Liver (tissue), 10 donors: ENCODE measurements at places on chromosomes 2 and 18. TPM values are rescaled to one million over a fixed set of nuclear protein-coding genes. Genes with fewer than 3 reads are reported as not detected.

The PPP3R1 gene
- 2.4 TPM for polyA plus RNA-seq

The ADAM17 gene
- 3.3 TPM for polyA plus RNA-seq

The CENPA gene
- polyA plus RNA-seq = 1.2 TPM

The RFX8 gene
- not detected for polyA plus RNA-seq

The VIL1 gene
- 16.4 TPM for polyA plus RNA-seq

The MFSD2B gene
- 0.02 TPM for polyA plus RNA-seq

The PRSS56 gene
- 0.02 TPM for polyA plus RNA-seq

The MDH1B gene
- polyA plus RNA-seq = not detected

GRCh38 chr2:49490710-49491109 lies 336.4 kb upstream of the FSHR start:
- H3K4me1 ChIP-seq = no peaks in the 10 kb centered on the region
- no peak overlapping the region for H3K27ac ChIP-seq
- no peak for DNase-seq

DNA sequence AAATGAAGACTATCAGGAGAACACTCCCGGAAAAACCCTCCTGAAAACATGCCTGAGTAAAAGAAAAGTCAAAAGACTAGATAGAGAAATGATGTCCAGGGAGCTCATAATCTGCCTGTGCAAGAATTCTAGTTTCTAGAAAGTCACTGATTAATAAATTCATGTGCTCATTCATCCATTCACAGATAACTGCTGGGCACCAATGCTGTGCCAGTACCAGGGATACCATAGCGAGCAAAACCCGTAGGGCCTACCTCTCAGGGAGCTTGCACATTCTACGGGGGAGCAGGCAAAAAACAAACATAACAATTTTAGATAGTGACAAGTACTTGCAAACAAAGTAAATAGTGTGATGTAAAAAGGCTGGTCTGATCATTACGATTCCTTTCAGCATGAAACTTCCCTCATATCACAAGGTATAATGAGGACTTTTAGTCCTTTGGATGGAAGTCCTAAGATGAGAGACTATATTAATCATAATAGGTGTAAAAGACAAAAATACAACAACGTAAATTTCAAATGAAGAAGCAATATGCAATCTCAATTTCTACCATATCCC lies 289.9 kb downstream of the AFF3 start:
- no peaks in the 10 kb centered on the region for H3K27me3 ChIP-seq
- H3K27ac ChIP-seq = peak overlapping the region; percentile 82
- no peak overlapping the region for H3K4me3 ChIP-seq
- DNase-seq = no peak
- H3K36me3 ChIP-seq = no peaks in the 10 kb centered on the region

DNA sequence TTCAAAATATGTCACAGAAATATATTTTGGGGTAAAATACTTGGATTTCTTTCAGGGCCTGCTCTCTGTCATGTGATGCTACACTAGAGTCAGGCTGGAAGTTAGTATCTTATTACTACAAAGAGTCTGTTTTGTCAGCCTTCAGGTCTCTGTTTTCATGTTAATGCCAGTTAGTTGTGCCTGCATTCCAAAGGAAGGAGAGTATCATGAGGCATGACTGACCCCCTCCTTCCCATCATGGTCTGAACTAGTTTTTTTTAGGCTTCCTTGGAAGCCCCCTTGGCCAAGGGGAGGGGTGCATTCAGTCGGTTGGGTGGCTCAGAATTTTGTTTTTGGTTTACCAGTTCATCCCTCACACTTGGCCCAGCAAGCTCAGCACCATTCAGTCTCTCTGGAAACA lies 318.0 kb downstream of the ALK start:
- no peak overlapping the region for H3K4me3 ChIP-seq
- no peak for DNase-seq
- no peaks in the 10 kb centered on the region for H3K36me3 ChIP-seq
- H3K27ac ChIP-seq = no peak overlapping the region
- H3K27me3 ChIP-seq = no peaks in the 10 kb centered on the region
- no peaks in the 10 kb centered on the region for H3K4me1 ChIP-seq

DNA sequence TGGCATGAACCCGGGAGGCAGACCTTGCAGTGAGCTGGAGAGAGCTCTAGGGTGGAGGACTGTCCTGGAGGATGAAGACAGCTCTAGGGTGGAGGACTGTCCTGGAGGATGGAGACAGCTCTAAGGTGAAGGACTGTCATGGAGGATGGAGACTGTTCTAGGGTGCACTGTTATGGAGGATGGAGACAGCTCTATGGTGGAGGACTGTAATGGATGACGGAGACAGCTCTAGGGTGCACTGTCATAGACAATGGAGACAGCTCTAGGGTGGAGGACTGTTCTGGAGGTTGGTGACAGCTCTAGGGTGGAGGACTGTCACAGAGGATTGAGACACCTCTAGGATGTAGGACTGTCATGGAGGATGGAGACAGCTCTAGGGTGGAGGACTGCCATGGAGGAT lies 21.1 kb upstream of the KCNG2 start:
- no peaks in the 10 kb centered on the region for H3K4me1 ChIP-seq
- H3K36me3 ChIP-seq = no peaks in the 10 kb centered on the region
- no peak overlapping the region for H3K4me3 ChIP-seq
- H3K27me3 ChIP-seq = no peaks in the 10 kb centered on the region

GRCh38 chr2:98034745-98035144 lies 39.0 kb upstream of the TMEM131 start:
- no peaks in the 10 kb centered on the region for H3K4me1 ChIP-seq
- no peak overlapping the region for H3K4me3 ChIP-seq
- no peaks in the 10 kb centered on the region for H3K27me3 ChIP-seq
- peak; percentile 41 for DNase-seq

DNA sequence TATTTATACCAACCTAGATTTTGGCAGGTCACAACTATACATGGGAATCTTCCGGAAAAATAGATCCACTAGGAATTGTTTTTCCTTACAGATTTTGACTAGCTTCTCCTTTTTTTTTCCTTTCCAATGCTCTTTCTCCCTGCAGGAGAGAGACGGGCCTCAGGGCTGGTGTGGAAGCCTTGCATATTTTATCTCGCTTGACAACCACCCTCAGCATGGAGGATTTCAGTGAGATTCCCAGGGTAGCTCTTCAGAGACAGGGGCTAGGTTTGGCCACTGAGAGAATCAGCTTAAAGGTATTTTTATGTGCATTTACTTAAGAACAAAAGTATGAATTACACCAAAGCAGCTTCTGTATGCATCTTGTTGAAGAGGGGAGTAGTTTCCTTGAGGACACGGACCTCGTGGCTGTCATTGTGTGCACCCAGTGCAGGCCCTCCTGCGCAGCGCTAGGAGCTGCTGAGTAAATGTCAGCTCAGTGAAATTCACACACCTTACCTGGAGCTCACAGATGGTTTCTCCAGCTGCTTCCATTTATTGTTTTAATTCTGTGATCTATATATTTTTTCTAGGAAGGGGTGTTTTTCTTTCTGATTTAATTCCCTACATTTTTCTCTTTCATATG lies 54.4 kb downstream of the TRAPPC12 start:
- H3K4me3 ChIP-seq = no peak overlapping the region
- H3K36me3 ChIP-seq = peaks cover 19% of the 10 kb centered on the region
- no peak overlapping the region for H3K27ac ChIP-seq
- no peak for DNase-seq
- no peaks in the 10 kb centered on the region for H3K4me1 ChIP-seq
- H3K27me3 ChIP-seq = no peaks in the 10 kb centered on the region

DNA sequence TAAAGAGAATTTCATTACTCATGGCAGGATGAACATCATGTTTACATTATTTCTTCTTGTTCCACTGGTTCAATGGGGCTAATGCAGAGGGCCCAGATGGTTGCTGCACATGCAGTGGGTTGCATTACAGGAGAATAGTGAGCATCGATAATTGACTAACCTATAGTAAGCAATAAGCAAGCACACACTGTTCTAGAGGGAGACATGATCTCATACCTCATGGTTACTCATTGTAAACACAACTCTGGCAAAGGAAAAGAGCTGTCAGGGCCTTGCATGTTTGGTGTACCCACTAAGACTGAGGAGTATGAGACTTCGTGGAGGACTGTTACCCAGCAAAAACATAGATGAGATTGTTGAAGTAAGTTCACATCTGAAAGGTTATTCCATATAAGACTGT lies 885.6 kb upstream of the VRK2 start:
- H3K27me3 ChIP-seq = no peaks in the 10 kb centered on the region
- DNase-seq = no peak
- H3K36me3 ChIP-seq = no peaks in the 10 kb centered on the region
- no peaks in the 10 kb centered on the region for H3K4me1 ChIP-seq
- no peak overlapping the region for H3K4me3 ChIP-seq
